ENCODE measurements at places on chromosomes 6 and 20.
A peak's percentile ranks its signal among the peaks of the same experiment; 100 is the strongest.

DNA sequence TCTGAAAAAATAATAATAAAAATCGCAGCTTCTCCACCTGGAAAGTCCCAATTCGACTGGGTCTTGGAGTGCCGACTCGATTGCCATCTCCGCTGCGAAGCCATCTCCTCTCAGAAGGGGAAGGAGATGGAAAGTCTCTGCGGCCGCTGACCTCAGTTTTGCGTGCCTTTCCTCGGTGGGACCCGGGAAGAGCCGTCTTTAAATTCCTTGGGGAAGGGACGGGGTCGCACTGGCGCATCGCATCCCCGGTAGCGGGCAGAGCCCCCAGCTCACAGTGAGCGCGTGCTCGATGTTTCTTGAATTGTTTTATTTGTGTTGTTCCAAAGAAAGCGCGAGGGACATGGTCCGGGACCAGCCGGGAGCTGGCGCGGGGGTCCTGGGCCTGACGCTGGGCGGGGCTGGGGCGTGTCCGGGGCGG is 270 bp upstream of the TIAM2 start:
- DNase-seq, result no peak

DNA sequence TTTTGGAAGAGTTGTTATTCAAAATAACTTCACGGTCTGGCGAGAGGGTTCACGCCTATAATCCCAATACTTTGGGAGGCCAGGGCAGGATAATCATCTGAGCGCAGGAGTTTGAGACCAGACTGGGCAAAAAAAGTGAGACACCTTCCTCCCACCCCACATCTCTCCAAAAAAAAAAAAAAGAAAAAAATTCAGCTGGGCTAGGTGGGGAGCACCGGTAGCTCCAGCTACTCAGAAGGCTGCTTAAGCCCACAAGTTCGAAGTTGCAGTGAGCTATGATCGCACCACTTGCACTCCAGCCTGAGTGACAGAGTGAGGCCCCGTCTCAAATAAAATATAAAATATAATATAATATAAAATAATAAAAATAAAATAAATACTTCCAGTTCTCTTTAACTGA is 10.4 kb downstream of the OR2B2 start:
- no peak for DNase-seq

- DNase-seq, result no peak
Observed at GRCh38 chr6:158468666-158469065, 91.2 kb upstream of the TMEM181 start.

- no peak for DNase-seq
Observed at GRCh38 chr20:45944151-45944964, 9.9 kb downstream of the PCIF1 start.

DNA sequence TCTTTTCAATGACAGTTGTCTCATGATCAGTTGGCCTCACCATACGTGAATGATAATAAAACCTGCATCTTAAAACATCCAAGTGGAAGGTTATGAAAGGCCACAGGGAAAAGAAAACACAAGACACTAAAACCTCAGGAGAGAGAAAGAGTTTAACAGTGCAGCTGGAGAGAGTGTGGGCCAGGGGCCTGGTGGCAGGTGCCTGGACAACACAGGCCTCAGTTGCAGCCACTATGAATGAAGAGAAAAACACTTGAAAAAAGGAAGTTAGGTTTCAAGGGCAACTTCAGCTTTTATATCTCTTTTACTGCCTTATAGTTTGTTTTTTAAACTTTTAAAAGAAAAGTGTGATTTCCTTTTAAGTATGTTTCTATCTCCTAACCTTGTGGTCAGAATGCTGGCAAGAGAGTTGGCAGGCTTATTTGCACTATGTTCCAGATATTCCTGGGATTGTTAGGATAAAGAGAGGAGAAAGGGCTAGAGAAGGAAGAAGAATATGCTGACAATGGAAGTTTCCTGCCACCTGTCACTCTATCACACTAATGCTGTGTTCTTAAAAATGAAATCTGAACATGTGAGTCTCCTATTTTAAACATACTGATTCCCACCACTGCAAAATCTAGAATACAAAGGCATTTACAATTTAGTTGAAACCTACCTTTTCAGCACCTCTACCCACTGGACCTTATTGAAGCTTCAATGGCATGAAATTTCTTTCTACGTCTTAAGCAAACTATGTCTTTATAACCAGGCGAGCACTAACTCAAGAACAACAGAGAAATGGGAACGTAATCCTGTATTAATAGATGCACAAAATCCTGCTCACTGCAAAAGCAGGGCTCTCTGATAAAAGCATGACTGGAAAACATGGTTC is 222.4 kb downstream of the CD83 start:
- DNase-seq, result no peak

DNA sequence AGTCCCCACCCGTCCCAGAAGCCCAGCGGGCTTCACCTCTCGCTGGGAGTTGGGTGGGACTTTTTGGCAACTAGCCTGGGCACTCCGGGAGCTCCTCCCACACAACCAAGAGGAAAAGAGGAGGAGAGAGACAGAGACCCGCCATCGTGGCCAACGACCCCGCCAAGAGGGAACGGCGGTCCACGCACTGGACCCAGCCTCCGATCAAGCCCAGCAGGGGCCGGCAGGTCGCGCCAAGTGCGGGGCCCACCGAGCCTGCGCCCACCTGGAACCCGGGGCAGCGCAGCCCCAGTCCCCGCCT is 3.0 kb upstream of the TMEM14C start:
- DNase-seq, result no peak

DNA sequence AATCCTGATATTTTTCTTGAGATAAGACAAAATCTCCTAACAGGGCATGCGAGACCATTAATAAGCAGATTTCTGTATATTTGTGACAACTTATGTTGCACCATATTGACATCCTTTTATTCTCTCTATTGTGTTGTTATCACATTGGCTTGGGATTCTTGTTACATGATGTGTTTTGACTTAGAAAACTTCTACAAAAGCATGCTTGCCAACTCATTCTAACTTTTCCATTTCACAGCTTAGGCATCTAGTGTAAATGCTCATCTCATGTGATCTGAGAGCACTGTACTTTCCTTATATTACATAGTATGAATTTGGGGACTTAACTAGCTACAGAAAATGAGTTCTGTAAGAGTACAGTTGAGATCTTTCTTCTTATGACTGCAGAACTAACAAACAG is 1040.7 kb upstream of the ADGRB3 start:
- no peak for DNase-seq

DNA sequence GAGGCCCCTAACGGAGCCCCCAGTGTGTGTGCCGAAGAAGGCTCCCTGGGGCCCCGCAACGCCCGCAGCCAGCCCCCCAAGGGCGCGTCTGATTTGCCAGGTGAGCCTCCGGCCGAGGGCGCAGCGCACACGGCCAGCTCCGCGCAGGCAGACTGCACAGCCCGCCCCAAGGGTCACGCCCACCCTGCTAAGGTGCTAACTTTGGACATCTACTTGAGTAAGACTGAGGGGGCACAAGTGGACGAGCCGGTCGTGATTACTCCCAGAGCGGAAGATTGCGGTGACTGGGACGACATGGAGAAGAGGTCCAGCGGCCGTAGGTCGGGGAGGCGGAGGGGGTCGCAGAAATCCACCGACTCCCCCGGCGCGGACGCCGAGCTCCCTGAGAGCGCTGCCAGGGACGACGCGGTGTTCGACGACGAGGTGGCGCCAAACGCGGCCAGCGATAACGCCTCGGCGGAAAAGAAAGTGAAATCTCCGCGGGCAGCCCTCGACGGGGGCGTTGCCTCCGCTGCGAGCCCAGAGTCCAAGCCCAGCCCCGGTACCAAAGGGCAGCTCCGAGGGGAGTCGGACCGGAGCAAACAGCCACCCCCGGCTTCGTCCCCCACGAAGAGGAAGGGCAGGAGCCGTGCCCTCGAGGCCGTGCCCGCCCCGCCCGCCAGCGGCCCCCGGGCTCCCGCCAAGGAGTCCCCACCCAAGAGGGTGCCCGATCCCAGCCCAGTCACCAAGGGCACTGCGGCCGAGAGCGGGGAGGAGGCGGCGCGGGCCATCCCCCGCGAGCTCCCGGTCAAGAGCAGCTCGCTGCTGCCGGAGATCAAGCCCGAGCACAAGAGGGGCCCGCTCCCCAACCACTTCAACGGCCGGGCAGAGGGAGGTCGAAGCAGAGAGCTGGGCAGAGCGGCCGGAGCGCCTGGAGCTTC is 117.0 kb downstream of the RTN4IP1 start:
- peak; percentile 20 for DNase-seq

DNA sequence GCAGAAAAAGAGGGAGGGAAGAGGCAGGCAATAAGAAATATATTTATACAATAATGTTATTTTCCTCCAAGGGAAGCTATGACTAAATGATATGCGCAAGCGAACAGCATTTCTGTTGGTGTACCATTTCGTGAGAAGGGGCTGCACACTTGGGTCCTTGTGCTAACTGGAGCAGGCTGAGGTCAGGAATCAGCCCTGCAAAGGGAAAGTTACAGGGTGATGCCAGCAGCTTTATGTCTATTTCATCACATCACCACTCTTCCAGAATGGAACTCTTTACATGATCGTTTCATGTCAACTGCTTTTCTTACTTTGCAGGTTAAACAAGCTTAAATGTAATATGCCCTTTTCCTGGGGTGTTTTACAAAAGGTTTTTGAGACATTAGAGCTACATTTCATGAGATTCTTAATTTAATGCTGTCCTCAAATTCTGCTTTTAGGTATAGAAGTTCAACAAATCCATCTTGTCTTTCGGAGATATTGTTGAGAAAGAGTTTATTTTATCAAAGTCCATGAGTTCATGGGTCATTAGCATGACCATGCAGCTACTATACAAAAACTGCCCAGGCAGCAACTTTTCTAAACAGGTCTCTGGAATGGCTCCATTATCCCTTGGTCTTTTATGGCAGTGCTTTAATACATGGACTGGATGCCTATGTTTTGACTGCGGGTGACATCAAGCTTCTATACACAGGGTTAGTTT is 443.8 kb downstream of the TENT5A start:
- DNase-seq, result no peak

DNA sequence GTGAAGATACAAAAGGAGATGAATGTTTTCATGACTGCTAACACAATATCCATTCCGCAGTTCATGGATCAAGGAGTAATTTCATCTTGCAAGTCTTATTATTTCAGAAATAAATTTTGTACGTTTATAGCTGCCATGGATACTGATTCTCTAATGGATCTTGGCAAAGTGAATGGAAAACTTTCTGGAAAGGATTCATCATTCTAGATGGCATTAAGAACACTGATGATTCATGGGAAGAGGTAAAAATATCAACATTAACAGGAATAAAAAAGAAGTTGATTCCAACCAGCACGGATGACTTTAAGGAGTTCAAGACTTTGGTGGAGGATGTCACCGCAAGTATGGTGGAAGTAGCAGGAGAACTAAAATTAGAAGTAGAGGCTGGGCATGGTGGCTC is 2.8 kb downstream of the HUS1B start:
- DNase-seq, result no peak

DNA sequence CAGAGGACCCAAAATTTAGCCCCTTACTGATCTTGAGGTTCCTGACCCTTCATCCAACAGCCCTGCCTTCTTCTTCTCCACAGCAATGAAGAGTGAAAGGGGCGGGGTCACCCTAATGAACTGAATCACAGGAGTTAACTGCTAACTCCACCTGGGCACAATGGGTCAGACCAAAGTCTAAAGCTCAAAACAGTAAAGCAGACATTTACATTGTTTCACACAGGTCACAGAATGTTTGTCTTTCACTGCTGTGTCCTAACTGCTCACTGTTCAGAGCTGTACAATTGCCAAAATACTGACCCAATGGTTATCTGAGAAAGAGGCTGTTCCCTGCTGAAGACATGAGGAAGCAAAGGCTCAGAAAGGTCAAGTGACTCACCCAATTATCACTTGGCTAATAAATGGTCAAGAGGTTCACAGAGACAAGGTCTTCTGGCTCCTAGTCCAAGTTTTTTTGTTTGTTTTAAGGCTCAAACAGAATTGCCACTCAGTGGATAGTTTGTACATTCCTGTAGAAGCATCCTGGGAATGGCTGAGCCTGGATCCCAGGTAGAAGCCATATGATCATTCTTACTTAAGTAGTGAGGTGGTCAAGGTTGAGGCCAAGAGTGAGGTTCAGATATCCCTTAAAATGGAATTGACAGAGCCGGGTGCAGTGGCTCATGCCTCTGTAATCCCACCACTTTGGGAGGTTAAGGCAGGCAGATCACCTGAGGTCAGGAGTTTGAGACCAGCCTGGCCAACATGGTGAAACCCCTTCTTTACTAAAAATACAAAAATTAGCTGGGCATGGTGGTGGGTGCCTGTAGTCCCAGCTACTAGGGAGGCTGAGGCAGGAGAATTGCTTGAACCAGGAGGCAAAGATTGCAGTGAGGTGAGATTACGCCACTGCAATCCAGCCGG is 35.1 kb upstream of the FAM83C start:
- DNase-seq, result no peak

- no peak for DNase-seq
Observed at GRCh38 chr6:109081026-109081425, 13.6 kb downstream of the SESN1 start.

DNA sequence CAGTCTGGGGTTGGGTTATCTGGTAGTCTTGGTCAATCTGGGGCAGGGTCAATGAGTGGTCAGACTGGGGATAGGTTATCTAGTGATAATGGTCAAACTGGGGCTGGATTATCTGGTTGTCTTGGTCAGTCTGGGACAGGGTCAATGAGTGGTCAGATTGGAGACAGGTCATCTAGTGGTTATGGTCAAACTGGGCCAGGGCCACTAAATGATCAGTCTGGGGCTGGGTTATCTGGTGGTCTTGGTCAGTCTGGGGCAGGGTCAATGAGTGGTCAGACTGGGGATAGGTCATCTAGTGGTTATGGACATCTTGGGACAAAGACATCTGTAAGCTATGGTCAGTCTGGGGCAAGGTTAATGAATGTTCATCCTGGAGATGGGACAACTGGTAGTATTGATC is 28.5 kb upstream of the BPIFA2 start:
- no peak for DNase-seq

- DNase-seq, result no peak
Observed at GRCh38 chr6:22157233-22157632, 139.6 kb downstream of the PRL start.

DNA sequence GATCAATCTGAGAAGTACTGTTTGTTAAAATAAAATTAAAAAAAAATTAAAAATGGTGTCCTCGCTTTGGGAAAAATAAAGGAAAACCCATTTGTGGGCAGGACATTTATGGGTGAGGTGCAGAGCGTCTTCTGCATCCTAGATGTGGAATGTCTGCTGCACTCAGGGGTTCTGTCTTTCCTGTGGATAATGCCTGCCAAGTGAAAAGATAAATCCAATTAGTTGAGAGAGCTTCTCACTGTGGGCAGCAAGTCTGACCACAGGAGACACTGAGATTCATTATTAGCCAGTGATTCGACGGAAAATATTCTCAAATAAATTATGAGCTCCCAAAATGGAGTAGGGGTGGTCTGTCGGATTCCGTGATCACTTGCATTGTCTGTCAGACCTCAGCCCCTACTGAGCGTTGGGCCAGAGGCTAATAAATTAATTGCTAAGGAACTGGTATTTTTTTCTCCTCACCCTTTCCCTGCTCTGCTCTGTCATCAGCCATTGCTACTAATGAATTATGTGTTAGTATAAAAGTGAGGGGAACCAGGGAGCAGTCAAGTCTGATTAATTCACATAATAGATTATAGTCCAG is 10.0 kb downstream of the GMPR start:
- no peak for DNase-seq

Data from cortex of kidney (tissue), 1 donor.